Hypothalamus (tissue), 51 donors: ENCODE measurements at places on chromosomes 13 and 19.

DNA sequence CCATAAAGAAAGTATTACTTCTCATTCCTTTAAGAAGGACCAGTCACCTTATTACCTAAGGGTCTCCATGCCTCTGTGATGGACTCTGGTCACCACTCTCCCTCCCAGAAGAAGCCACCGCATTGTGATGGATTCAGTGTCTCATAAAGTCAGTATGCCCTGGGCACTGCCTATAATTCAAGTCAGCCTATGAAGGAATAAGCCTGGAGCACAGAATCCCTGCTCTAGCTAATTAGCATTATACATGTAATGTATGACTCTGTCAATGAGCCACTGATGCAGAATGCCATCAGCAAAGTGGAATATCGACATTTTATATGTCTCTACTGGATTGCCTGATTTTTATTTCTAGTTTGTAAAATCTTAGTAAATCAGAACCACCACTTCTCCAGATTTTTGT is 14.9 kb upstream of the FREM2 start:
- no peak for DNase-seq

GRCh38 chr13:39938596-39938995 is 283.1 kb downstream of the COG6 start:
- no peak for DNase-seq

GRCh38 chr13:37107456-37107855 is 2.0 kb upstream of the CSNK1A1L start:
- no peak for DNase-seq

GRCh38 chr19:16361254-16361653 is 36.6 kb downstream of the KLF2 start:
- DNase-seq = no peak

DNA sequence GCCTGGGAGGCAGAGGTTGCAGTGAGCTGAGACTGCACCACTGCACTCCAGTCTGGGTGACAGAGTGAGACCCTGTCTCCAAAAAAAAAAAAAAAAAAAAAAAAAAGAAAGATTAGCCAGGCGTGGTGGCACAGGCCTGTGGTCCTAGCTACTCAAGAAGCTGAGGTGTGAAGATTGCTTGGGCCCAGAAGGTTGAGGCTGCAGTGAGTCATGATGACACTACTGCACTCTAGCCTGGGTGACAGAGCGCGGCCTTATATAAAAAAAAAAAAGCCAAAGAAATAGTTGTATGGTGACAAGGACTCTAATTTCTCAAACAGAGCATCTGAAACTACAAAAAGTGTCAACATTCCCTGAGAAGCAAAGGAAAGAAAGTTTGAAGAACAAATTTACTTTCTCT is 3.4 kb downstream of the PBX4 start:
- no peak for DNase-seq

GRCh38 chr13:93732186-93732585 is 505.6 kb downstream of the GPC6 start:
- DNase-seq = no peak

DNA sequence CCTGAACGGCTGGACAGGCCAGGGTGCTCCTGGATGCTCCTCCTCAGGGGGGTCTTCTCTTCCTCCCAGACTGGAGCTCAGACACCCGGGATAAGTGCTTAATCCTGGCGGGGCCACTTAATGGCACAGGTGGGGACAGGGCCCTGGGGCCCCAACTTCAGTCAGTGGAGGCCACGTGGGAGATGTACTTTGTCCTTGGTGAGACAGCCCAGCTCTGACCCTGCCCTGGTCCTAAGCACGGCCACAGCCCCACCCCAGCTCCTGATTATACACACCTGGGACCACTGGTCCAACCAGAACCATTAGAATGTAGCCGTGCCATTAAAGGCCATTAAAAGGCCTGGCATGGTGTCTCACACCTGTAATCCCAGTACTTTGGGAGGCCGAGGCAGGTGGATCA is 7.8 kb downstream of the PPP1R14A start:
- no peak for DNase-seq

DNA sequence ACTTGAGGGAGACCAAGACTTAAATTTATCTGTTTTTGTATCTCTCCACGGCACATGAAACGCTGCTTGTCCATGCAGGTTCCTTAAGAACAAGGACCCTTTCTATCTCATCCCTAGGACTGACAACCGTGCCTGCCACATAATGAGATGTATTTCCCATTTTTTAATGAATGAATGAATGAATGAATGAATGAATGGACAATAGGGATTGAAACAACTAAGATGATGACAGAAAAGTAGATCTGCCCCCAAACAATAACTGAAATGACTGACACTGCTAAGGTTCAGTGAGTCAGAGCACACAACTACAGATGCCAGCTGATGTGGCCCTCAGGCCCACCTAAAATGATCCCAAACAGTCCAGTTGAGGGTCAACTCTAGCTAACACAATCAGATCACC is 69.8 kb downstream of the USP12 start:
- DNase-seq = no peak

- DNase-seq = no peak
Observed at GRCh38 chr13:39663508-39663907, 8.0 kb downstream of the COG6 start.

DNA sequence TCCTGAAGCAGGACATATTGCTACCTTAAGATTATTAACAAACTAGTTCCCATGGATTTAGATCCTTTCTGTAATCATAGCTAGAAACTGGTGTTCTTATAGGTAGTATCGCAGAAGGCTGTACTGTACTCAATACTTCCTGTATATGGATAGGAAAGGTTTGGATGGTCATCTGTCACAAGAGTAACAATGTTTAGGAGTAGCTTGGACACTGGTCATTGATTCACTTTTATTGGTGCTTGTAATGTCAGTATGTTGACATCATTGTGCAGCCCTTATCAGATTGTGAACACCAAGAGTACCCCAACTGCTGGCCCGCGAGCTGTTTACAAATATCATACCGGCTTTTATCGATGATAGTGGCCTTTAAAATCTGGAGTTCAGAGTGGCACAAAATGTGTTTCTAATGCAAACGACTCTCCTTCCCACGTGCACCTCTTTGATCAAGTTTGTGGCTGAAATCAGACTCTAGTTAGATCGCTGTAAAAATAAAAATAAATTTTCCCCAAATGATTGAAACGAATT is 605 bp upstream of the CDK8 start:
- DNase-seq = no peak
